ENCODE measurements at places on chromosomes 7 and 10.

DNA sequence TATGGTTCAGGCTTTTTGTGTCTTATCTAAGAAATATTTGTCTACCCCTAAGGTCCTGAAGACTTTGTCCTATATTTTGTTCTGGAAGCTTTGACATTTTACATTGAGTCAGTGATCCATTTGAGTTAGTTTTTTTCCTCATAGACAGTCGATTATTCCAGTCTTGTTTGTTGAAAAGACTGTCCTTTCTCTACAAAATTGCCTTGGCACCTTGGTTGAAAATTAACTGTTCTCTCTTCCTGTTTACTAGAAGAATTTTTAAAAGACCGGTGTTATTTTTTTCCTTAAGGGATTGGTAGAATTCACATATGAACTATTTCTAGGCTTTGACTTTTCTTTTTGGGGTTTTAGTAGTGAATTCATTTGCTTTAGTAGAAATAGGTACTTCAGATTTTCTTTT lies 12.0 kb downstream of the PLEKHA1 start:
- DNase-seq = no peak

- no peak for DNase-seq
Measured at GRCh38 chr10:95626500-95626899, 30.0 kb downstream of the ALDH18A1 start.

- DNase-seq = no peak
Measured at GRCh38 chr7:11428877-11429581, 403.0 kb downstream of the THSD7A start.

DNA sequence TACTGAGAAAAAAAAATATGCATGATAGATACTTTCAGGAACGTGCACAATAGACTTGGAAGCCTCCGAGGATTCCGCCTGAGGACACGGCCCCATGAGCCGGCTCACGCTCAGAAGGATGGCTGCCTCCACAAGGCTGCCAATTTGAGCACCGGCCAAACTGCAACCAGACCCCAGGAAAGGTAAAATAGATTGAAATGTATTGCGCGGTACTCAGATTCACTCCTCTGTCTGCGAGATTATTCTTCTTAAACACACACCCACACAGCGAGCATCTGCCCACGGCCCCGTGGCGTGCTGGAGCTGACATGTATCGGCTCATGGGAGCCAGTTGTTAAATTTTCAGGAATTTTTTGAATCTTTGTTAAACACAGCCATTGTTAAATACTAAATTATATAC lies 653.2 kb upstream of the MKI67 start:
- no peak for DNase-seq

- no peak for DNase-seq
Measured at GRCh38 chr10:133370030-133370786, 2.9 kb downstream of the ECHS1 start.

- DNase-seq = no peak
Measured at GRCh38 chr10:6787091-6787490, 207.0 kb upstream of the PRKCQ start.

DNA sequence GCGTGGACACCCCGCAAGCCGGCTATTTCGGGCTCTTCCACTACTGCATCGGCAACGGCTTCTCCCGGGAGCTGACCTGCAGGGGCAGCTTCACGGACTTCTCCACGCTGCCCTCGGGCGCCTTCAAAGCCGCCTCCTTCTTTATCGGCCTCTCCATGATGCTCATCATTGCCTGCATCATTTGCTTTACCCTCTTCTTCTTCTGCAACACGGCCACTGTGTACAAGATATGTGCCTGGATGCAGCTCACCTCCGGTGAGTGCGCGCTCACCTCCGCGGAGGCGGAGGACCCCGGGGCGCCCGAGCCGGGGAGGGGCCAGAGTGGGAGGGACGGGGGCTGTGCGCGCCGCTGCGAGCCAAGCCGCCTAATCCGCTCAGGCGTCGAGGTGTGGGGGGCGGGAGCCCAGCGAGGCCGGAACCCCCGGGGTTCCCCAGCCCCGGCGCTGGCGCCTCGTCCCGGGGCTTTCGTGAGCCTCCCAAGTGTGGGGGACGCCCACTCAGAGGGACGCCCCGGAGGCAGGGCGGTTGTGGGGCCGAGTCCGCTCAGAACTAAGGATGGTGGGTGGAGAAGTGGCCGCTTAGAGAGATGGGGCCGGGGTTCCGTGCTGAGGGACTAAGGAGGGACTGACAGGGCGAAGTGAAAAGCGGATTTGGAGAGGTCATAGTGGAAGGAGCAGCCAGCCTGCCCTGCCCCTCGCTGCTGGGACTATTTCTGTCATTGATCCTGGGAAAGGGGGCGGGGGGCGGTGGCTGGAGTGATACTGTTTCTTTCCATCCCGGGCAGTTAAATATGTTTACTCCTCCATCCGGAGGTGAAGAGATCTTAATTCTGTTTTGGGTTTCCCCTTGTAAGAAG lies 795 bp downstream of the LHFPL3 start:
- DNase-seq = no peak

- no peak for DNase-seq
Measured at GRCh38 chr10:23322082-23322481, 22.5 kb downstream of the C10orf67 start.

DNA sequence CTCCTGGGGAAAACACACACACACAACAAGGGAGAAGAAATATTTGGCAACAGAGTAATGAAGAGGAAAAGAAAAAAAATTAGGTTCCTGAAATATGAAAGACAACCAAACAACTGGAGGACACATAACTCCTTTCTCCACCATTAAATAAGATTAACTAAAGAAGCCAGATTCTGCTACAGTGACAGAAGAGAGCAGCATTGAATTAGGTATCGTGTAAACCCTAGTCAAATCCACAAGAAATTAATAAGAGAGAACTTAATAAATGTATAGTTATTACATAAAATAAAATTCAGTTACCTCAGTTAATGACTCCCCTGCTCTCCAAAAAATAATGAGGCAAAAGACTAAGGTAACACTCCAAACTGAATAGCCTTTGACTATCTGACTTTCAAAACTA lies 306.7 kb downstream of the CRPPA start:
- DNase-seq = peak; percentile 65

GRCh38 chr7:77606562-77606961 lies 69.5 kb downstream of the PTPN12 start:
- DNase-seq = no peak

DNA sequence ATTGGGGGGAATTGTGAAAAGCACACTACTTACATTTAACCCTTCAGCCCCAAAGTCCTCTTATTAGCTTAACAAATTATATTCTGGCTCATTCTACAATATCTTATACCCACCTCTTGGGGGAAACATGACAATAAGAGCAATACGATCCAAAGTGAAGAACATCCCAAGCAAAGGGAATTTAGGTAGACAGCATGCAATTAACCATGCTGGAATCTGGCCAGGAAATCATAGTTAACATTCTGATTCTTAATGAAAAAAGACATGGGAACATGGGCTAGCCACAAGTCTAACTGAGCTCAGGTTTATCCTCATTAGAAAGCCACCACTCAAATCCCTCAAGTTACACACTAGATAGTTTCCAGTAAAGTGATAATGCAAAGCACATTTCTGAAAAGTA lies 241.9 kb upstream of the SLC26A5 start:
- no peak for DNase-seq

GRCh38 chr7:29588900-29589696 lies 25.5 kb downstream of the PRR15 start:
- DNase-seq = peak; percentile 43

DNA sequence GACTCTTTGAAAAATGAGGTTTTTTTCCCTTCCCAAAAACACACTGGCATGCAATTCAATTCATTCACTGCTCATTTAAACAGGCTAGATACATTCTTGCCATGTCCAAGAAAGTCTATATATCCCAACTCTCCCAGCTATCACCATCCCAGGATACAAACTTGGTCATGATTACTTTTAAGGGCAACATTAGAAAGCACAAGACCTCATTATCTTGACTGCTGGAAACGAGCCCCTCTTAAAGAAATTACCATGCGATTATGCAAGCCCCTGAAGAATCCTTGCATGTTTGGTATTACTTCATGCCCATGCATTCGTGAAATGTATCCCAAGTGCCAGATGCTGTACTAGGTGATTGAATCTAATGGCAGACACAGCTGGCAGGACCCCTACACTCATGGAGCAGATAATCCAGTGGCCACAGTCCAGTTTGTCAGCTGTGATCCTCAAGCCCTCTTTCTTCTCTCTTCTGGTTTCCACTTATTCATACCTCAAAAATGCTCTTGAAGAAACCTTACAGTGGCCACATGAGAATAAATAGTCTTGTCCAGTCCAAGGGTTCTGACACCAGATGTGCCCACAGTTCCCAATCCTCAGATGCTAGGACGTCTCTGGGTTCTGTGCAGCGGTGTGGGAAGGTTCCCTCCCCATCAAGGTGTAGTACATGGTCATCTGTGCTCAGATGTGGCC lies 103.7 kb upstream of the HABP2 start:
- no peak for DNase-seq

DNA sequence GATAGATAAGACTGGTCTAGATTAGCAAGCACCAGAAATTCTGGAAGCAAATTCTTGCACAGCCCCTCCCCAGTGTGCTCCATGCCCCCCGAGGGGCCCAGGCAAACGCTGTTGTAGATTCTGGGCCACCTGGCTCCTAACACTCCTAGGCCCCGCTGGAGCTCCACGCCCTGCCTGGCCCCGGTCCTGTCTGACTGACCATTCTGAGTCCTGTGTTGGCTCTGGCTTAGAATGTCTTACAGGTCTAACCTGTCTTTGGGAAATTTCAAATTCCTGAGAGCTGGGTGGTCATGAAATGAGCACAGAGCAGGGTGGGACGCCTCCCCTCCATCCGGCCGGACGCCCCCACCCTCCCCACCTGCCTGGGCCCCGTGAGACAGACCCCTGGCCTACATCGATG lies 12.6 kb upstream of the OPALIN start:
- no peak for DNase-seq

GRCh38 chr10:61406736-61407135 lies 46.4 kb downstream of the TMEM26 start:
- DNase-seq = no peak

DNA sequence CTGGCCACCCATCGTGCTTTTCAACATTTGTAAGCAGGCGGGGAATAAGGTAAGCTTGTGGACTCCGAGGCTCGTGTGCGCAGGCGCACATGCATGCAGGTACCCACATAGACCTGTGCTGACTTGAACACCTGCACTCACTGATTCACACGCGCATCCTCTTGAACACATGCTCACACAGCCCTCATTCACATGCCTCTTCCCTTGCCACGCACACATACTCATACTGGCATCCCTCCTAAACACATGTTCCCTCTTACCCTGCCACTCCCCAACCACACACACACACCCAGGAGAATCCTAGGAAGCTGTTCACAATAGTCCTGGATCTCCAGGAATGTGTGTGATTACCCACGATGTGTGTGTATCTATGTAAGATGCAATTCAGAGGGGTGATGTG lies 44.1 kb upstream of the LBX1 start:
- no peak for DNase-seq

DNA sequence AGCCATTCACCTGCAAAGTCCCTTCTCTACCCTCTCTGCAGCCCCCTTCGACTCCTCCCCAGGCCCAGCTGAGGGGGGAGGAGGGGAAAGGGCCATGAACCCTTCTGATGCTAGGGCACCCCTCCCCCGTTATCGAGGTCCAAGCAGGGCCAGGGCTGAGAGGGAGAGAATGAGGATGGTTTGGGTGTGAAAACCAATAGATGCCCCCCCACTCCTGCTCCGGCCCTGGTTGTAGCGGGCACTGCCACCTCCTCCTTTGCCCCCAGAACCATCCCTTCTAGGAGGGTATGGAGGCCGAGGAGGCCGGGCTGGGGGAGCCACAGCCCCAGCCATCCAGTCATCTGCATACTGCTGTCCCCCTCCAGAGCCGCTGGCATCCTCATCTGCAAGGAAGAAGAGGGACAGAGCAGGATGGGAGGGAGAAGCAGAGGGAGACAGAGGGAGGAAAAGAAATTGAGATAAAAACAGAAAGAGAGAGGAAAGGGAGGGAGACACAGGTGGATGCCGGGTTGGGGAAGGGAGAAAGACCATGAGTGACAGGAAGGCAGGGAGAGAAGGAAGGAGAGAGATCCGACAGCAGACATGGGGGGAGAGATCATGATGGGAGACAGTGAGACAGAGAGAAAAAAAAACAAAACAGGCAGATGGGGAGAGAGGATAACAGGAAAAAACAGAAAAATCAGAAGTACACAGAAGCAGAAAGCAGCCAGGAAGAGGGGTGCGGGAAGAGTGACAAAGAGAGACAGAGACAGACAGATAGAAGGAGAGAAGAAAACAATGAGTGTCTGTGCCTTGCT lies 1.9 kb upstream of the GAL3ST4 start:
- no peak for DNase-seq

DNA sequence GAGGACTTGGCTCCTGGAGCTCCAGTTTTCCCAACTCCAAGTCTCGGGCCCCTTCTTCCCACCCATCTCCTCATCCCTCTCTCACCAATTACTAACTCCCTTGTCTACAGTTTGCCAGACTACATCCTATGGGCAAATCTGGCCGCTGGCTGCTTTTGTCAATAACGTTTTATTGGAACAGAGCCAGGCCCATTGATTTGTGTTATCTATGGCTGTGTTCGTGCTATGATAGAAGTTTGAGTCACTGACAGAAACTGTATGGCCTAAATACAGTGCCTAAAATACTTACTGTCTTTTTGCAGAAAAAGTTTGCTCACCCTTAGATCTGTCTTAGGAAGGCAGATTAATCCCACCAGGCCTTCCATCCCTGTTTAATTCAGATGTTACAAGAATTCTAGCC lies 71.3 kb downstream of the PIP4K2A start:
- no peak for DNase-seq

- DNase-seq = no peak
Measured at GRCh38 chr10:102473445-102474331, 22.3 kb upstream of the C10orf95 start.

- no peak for DNase-seq
Measured at GRCh38 chr7:128302139-128302538, 41.6 kb downstream of the RBM28 start.

DNA sequence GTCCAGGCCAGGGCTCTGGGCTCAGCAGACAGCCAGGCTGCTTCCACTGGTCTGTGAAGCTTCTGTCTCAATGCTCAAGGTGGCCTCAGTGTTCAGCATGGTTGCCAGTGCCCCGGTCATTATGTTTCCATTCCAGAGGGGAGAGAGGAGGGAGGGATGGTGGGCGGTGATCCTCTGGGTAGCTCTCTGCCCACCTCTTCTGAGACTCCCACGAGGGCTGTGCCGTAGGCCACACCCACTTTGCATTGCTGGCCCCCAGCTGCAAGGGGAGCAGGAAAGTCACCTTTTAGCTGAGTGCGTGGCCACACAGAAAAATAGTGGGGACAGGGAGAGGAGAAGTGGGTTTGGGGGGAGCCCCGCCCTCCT lies 42.5 kb downstream of the FOXK1 start:
- no peak for DNase-seq

DNA sequence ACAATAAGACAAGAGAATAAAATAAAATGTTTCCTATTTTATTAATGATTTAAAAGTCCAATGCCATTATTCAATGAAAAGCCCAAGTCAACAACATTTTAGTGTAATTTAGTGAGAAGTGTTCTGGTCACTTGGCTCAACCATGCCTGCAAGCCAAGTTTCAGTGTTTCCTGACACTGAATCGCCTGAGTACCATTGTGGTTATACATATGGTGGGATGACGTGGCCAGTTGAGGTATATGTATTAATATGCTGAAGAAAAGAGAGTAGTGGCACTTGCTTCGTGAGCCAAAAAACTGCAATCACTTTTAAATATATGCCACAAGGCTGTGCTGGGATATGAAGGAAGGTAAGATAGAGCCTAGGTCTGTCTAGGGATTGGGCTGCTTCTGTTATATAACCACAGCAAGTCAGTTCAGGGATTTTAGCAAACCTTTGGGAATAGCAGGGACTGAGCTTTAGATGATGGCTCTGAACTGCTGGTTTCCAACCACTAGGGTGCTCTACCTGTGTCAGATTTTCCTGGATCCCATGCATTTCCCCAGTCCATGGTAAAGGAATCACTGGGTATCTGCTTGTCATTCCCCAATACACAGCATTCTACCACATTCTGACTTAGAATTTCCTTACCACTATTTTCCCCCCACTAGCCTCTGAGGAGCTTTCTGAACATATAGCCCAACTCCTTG lies 214.0 kb upstream of the PRPS1L1 start:
- no peak for DNase-seq
